SK-MEL-5 (cell line): ENCODE measurements at places on chromosomes 2 and 18.

- DNase-seq, result no peak
Measured at GRCh38 chr2:140851258-140851981, 1279.4 kb downstream of the LRP1B start.

DNA sequence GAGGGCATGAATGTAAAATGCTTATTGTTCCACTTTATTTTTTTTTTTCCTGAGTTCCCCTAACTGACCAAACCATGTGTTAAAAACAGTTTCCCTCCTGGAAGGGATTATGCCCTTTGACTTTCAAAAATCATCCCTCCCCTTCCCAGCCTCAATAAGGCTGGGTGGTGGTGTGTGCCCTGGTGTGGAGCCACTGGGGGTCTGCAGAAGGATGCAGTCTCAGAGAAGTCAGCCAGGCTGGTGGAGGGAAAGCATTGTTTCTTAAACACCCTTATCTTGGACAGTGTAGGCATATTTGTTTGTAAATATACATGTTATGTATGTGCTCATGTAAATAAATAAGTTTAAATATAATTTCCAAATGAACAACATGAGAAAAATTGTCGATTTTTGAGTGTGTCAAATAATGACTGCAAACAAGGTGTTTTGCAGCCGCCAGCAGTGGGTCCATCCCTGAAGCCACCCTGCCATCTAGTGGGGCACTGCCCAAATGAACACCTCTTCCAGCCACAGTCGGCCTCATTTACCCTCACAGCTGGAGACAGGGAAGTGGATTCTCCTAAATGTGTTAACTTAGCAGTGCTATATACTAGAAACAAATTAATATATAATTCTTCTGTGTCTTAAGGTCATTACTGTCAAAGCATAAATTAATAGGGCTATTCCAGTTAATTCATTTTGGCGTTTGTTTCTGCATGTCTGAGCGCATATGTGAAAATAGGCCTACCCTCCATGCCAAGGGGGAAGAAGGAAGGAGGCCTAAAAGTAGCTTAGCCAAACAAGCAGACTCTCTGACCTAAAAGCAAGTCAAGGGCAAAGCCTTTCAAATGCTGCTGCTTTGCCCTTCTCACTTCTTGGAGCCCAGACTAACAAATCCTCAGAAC, 209.6 kb upstream of the PIK3C3 start:
- peak; percentile 63 for DNase-seq

DNA sequence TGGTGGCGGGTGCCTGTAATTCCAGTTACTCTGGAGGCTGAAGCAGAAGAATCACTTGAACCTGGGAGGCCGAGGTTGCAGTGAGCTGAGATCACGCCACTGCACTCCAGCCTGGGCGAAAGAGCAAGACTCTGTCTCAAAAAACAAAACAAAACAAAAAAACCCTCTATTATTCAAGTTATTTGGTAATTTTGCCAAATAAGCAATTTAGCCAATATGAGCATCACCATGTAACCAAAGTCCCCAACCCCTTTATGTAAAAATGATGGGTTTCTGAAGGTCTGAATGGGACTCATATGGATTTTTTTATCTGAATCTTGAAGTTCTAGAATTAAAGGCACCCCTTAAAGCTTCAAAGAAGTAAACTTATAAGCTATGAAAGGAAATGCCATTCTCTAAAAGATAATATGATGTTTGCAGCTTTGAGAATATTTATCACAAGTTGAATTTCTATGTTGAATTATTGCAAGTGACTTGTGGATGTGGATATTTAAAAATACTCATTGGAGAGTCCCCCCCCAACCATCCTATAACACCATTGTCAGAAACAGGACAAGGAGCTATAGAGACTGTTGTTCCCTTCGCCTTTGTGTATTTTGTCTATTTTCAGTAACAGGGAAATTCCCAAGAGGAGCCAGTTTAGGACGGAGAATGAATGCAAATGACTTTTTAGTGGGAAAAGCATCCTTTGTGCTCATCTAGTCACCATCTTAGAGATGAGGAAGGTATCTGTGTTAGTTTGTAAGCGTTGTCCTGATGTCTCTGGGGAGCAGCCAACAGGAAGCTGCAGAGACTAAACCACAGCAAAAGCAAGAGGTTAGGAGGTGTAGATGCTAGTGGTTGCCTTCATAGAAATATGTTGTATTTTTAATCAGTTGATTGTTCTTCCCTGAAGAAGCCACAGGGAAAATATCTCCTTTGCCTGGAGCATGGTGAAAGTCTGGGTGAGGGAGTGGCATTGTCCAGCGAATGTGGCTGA, 68.3 kb downstream of the TET3 start:
- DNase-seq, result no peak

- no peak for DNase-seq
Measured at GRCh38 chr18:48990481-48991318, 39.9 kb upstream of the SMAD7 start.

- DNase-seq, result no peak
Measured at GRCh38 chr2:136226903-136227302, 109.0 kb upstream of the CXCR4 start.

- DNase-seq, result no peak
Measured at GRCh38 chr2:30219886-30220875, 11.2 kb upstream of the LBH start.

DNA sequence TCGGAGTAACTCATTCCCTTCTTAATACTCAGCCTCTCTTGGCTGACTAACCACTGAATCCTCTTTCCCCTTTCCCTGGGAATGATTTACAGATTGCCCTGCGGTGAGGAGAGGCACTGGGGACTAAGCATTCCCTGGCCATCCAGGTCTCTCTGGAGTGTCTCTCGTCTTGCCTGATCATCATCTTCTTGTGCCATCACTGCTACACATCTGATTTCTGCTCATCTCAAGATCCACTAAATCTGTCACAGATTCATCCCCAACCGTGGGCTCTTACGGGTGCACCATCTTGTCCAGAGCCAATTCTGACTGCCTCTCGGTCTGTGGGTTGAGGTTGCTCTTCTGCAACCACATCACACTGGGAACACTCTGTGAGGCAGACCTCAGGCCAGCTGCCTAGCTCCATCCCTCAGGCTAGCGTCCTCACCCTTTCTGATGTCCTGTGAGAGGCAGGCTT, 12.0 kb downstream of the SFTPB start:
- DNase-seq, result no peak

- no peak for DNase-seq
Measured at GRCh38 chr2:48849770-48850169, 94.2 kb upstream of the LHCGR start.

DNA sequence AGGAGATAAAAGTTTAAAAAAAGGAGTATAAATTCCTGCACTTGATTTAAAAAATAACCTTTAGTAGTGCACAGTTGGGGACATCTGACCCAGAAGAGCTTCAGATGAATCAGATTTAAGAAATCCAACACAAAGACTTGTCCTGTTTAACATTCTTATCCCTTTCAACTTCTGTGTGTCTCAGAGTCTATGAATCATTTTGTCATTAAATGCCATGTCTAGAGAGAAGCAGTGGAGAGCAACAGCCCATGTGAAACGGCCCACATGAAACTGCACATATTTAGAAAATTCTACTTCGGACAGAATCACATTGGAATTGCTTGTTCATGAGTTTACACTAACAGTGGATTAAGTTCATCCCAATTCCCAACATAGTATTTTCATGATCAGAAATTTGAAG, 278.6 kb downstream of the SLC8A1 start:
- DNase-seq, result peak; percentile 14

DNA sequence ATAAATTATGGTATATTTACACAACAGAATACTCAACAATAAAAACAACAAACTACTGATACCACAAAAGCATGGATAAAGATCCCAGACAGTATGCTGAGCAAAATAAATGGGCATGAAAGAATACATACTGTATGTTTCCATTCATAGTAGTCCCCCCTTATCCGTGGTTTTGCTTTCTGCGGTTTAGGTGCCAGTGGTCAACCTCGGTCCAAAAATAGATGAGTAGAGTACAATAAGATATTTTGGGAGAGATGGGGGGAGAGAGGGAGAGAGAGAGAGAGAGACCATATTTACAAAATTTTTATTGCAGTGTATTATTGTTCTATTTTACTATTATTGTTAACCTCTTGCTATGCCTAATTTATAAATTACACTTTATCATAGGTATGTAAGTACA, 21.0 kb upstream of the TGFA start:
- DNase-seq, result no peak

DNA sequence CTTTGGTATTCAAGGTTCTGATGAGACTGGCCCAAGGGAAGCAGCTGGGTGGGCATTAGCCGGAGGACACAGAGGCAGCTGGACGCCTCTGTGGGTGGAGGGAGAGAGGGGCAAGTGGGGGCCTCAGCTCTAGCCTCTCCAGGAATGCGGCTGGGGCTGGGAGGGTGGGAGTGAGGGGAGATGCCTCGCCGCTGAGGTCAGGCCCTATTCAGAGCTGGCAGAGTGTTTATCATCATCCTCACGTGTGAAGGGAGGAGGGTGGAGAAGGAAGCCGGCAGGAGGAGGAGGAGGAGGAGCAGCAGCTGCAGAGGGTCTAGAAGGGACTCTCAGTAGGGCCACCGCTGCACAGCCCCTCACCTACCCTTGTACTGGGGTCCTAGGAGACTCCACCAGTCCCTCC, 43.1 kb downstream of the TNS1 start:
- DNase-seq, result no peak

DNA sequence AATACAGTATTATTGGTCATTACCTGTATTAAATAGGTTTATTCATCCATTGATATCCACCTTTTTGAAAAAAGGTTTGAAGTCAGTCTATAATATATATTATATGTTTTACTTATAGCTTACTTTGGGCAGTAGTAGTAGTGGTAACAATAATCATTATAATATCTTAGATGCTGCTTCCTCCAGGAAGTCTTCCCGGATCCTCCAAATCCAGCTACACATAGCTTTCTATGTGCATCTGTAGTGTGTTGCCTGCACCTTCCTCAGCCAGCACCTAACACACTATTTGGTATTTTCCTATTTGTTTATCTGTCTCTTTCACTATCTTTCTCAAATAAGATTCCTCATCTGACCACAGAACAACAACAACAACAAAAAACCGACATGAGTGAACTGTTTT, 81.0 kb downstream of the PRKCE start:
- no peak for DNase-seq

DNA sequence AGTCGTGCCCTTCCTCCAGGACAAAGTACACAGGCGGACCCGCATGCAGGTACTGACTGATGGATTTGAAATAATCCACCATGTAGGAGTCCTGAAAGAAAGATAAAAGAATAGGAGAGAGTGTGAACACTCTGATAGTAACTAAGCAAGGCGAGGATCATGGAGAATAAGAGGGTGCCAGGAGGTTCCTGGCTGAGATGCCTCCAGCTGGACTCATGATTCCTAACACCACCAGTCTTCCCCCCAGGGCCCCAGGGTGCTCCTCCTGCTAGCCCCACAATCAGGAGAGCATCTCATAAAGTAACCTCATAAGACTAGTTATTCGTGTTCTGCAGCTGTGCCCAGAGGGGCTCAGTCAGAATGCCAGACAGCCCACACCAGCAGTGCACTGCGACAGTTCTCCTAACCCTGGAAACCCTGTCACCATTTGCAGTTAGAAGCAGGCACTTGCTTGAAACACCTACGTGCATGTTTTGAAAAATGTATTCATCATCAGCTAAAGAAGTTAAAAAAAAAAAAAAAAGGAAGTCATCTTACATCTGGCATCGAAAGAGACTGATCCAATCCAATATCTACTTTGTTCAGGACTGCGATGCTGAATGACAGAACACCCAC, 36.7 kb downstream of the RMC1 start:
- DNase-seq, result no peak

DNA sequence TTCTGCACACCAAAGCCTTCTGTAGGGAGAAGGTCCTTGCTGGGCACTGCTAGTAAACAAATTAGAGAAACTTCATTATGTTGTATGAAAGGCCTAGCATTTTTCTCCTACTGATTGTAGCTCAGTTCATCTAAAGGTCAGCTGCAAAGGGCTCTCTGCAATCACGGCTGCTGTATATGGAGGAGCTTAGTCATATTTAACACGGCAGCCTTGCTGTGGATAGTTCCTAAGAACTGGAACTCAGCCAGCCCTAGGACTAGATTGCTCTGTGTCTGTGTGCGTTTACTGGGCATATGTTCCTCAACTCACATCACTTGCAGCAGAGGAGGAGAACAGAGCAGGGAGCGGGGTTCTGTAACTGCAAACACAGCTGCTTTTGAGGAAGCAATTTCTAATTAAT, 1103.9 kb upstream of the KLHL29 start:
- no peak for DNase-seq

- DNase-seq, result no peak
Measured at GRCh38 chr2:105865222-105865913, 120.7 kb downstream of the NCK2 start.

DNA sequence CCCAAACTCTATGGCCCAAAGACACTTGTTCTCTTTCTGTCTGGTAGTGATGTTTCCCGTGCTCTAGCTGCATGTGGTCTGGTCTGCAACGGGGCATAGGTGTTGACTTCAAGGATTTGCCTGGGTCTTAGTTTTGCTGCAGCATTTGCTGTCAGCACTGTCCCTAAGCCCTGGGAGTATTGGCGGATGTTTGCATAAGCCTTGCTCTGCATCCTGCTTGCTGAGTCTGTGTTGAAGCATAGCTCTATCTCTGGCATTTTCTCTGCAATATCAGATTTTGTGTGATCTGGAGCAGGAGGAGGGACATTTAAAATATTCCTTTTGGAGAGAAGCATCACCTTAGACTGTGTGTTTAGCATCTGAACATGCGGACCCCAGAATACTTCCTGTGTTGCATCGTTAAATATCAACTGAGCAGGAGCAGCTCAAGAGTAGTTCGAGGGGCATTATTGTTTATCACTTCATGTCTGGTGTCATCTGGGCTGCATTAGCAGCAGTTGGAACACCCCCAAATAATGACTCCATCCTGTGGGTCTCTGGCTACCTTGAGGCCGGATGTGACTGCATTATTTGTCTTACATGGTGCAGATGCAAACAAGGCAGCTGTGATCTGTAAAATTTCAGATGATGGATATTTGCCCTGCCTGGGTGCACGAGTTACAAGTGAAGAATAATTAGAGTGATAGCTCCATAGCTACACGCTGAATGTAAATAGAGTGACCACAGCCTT, 231.7 kb downstream of the TRIB2 start:
- no peak for DNase-seq

- no peak for DNase-seq
Measured at GRCh38 chr2:105062158-105062557, 24.3 kb downstream of the MRPS9 start.

GRCh38 chr2:172927641-172928357, 147.8 kb upstream of the MAP3K20 start:
- DNase-seq, result no peak

DNA sequence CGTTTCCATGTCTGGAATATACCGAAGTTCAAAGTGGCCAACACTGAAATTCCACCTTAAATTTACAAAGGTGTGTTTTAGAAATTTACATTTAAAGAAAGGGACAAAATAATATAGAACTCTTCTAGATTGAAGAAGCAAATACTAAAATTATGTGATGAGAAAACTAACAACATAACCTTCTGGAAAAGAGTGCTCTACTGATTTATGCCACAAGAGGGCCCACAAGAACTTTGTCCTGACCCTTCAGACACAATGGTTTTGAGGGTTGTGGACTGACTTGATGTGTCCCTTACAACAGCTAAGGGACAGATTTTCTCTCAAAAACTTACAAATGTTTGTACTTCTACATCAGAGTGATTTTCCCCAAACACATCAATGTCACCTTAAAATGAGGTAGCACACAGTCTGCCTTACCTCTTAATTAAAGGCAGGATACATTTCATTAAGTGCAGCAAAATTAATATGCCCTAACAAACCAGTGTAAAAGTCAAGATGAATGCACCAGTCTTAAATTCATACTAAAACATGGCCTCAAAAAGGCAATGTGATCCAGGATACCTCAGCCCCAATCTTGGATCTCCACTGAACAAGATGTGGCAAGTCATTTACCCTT, 36.2 kb downstream of the EIF2AK3 start:
- DNase-seq, result peak; percentile 83

GRCh38 chr2:177597759-177598158, 205.2 kb downstream of the AGPS start:
- DNase-seq, result no peak

- no peak for DNase-seq
Measured at GRCh38 chr18:51350081-51350480, 152.6 kb upstream of the MEX3C start.
